ENCODE measurements at places on chromosomes 7 and 10.
A peak's percentile ranks its signal among the peaks of the same experiment; 100 is the strongest.

DNA sequence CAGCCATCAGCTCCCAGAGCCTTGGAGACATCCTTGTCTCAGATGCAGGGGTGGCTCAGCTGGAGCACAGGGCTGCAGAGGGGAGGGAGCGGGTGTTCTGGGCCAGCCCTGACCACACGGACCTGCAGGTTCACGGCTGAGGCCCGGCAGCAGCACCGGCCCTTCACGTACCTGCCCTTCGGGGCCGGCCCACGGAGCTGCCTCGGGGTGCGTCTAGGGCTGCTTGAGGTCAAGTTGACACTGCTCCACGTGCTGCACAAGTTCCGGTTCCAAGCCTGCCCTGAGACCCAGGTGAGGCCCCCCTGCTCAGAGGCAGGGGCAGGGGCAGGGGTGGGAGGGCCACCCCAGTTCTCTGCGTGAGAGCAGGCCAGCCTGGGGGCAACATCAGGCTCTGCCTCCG is 45.2 kb downstream of the PARP12 start:
- DNase-seq: no peak

DNA sequence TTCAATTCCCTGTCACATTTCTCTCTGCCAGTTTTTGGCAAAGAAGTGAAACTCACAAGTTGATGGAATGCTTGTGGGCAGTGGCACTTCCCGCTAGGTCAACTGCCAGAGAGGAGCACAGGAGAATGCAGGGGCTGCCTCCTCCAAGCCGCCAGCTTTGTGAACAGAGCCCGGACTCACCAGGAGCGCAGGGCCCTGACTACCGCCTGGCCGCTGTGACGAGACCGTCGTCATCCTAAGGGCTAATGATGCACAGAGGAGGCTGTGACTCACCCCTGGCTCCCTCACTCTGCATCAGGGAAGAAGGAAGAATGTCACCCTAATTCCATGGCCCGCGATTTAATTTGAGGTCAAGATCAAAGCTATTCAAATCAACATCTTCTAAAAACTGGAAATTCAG is 123.9 kb downstream of the TAX1BP1 start:
- no peak for DNase-seq

- DNase-seq: no peak
Measured at GRCh38 chr10:116403740-116404250, 23.9 kb upstream of the PNLIPRP3 start.

GRCh38 chr10:58291538-58292174 is 22.7 kb downstream of the CISD1 start:
- DNase-seq: no peak

DNA sequence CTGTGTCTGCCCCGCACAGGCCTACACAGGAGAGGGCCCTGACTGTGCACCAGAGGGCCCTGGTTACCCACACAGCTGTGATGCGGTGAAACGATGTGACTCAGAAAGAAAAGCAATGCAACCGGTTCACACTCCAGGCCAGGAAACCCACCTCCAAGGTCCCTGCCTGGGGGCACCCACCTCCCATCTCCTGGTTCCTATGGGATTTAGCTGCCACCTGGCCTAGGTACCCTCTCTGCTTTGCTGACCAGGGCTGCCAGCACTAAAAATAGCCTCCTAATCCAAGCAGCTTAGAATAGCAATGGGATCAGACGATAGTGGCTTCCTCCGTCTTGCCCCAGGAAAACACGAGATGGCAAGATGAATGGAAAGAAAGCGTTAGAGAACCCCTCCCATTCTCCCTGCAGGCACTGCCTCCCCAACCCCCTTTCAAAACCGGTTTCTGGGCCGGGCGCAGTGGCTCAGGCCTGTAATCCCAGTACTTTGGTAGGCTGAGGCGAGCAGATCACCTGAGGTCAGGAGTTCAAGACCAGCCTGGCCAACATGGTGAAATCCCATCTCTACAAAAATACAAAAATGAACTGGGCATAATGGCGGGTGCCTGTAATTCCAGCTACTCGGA is 12.4 kb downstream of the RBP3 start:
- no peak for DNase-seq

GRCh38 chr10:110610308-110610774 is 33.8 kb upstream of the RBM20 start:
- DNase-seq: peak; percentile 4

DNA sequence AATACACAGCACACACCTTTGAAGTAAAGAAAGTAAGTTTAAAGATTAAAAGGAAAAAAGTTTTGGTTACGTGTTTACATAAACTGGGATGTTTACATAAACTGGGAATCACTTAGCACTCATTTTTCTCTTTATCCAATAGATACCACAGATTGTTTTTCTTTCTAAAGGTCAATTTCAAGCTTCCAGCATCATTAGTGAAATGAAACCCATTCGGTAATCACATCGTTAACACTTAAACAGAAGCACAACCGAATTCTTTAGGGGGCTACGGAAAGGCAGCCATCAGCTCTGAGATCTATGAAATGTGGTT is 1.1 kb downstream of the ODAD2 start:
- DNase-seq: no peak

DNA sequence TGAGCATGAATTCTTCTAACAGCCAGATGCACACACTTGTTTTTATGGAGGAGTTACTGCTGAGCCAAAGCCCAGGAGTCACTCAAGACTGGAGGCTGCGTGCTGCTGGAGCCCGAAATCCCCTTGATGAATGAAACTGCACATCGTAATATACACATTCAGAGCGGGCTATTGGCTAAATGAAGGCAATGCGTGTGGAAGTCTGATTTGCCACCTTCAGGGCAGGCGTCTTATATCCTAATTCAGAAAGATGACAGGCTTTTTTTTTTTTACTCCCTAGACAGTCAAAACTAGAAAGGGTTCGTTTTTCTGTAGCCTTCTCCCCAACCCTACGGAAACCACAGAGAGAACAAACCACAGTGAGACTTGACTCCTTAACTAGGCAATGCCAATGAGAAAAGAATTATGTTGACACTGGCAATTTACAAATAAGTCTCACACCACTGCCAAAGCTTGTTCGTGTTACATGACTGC is 227.2 kb upstream of the KLF14 start:
- DNase-seq: peak; percentile 68

DNA sequence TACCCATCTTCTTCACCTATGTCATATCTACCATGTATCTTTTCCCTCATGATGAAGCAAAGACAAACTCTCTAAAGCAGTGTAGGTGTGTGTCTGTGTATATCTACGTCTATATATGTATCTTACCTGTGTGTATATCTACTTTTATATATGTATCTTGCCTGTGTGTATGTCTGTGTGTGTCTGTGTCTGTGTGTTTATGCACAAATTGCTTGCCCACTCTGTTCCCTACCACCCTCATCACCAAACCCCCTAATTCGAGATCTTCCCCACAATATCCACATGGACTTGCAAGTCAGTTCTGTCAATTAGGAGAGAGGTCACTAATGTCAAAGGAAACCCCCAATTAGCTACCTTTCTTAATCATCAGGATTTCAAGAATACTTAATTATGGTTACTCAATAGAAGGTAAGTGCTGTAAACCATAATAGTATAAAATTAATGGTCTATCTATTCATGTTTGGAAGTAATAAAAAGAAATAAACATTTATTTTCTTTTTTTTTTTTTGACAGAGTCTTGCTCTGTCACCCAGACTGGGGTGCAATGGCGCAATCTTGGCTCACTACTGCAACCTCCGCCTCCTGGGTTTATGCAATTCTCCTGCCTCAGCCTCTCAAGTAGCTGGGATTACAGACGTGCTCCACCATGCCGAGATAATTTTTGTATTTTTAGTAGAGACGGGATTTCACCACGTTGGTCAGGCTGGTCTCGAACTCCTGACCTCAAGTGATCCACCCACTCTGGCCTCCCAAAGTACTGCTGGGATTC is 43.6 kb downstream of the ANKRD61 start:
- DNase-seq: no peak

DNA sequence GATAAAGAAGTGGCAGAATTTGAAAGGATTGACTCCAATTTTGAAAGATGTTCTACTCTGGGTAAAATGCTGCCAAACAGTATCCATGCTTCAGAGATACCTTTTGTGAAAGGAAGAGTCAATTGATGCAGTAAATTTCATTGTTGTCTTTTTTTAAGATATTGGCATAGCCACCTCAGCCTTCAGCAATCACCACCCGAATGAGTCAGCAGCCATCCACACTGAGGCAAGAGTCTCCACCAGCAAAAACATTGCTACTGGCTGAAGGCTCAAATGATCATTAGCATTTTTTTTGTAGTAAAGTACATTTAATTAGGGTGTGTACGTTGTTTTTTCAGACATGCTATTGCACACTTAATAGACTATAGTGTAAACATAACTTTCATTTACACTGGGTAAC is 31.7 kb upstream of the CYP26C1 start:
- DNase-seq: peak; percentile 24

DNA sequence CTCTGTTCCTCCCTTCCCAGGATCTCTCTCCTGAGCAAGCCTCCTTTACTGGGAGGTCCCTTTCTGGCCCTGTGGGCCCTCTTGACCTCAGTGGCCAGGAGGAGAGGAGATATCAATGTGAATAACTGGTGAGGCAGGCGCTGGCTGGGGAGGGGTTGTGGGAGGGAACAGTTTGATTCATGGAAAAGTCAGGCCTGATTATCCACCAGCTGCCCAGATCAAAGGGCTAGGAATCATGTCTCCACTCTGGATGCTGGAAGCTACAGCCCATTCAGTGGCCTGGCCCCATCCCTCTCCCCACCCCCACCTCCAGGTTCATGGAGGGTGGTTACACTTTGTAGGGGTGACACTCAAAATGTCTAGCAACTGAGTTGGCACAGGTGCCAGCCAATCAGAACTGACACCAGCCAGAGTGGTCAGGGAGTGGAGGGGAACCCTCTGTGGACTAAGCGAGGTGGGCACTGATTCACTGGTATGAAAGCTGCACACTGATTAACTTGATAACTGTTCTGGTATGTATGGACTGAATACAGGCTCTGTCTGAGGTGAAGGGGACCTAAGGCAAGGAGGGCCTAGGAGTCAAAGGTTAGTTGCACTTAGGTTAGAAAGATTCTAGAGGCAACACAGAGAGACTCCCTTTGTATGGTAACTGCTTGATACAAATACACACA is 4.8 kb downstream of the PRRT4 start:
- DNase-seq: no peak

GRCh38 chr10:23514321-23514720 is 75.4 kb downstream of the OTUD1 start:
- DNase-seq: no peak

- no peak for DNase-seq
Measured at GRCh38 chr10:121613456-121613855, 15.2 kb upstream of the FGFR2 start.

DNA sequence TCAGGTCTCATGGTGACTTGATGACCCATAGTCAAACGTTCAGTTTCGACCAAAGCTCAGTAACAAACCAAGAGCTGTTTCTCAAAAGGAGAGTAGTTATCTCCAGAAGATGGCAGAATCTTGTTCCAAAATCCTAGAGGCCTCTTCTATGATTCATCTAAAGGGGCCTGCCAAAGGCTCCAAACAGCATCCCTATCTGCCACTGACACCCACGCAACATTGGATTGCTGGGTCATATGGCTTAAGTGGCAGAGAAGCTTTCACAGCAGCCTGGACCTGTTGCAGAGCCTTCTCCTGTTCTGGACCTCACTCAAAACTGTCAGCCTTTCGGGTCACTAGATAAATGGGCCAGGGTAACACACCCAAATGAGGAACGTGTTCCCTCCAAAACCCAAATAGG is 54.0 kb upstream of the LRRC18 start:
- no peak for DNase-seq

GRCh38 chr10:59470570-59470969 is 108.2 kb upstream of the FAM13C start:
- no peak for DNase-seq

GRCh38 chr10:132774902-132775863 is 10.8 kb downstream of the NKX6-2 start:
- DNase-seq: no peak

DNA sequence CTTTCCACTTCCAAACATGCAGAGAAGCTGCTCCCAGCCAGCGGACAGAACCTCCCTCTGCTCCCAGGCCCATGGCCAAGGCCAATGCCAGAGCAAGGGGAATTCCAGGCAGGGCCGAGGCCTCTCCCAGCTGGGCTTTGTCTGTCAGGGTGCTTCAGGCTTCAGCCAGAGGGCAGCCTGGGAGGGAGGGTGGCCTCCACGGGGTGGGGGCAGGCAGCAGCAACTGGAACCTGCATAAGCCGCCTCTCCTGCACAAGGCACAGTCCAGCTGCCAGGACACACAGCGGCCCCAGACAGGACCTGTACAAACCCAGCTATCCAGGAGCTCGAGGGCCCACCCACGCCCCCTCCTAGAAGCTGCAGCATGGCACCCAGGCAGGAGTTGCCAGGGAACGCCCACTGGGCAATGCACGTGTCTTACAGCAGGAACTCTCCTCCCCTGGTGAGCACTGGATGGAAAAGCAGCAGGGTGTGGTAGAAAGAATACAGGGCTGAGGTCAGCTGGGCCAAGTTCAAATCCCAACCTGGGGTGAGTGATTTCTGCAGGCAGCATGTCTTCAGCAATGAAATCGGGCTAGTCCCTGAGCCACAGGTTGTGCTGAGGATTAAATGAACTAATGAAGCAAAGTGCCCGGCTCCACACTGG is 7.6 kb downstream of the FAM53B start:
- no peak for DNase-seq

DNA sequence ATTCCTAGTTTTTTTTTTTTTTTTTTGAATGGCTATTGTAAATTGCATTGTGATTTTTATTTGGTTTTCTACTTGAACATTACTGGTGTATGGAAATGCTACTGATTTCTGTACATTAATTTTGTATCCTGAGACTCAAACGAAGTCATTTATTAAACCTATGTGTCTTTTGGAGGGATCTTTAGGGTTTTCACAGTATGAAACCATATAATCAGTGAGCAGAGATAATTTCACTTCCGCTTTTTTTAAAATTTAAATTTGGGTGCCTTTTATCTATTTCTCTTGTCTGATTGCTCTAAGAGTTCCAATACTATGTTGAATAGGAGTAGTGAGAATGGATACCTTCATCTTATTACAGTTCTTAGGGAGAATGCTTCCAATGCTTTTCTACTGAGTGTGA is 102.7 kb downstream of the ZWINT start:
- no peak for DNase-seq

DNA sequence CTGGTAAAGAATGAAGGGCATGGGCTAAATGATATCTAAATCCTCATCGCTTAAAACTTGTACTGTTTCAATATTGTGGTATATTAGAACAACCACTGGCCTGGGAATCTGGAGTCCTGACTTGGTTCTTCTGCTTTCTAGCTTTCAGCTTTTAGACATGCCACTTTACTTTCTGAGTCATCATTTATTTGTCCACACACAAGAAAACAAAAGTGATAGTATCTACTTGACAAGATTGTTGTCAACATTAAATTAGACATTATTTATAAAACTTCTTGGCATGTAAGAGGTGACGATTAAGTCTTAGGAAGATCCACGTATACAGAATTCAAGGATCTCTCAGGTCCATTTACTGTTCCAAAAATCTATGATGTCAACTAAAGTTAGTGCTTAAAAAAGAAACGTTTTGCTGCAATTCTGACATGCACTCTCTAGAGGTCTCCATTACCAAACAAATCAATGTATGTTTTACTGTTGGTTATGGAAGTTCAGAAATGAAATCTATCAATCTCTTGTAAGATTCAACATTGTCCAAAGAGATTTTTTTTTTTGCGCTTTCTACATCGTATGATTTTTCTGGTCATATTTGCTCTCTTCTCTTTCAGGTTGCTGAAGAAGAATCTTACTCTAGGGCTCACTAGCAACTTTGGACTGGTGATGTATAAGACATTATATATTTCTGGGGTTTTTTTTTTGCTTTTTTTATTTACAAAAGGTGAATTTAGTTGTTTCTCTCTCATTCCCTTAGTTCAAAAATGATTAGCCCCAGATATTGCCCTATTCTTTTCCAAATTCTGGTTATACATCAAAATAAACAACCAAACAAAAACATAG is 53.6 kb upstream of the DYNC1I1 start:
- DNase-seq: no peak

Measured in HS-27A (cell line).